Activated CD4-positive, alpha-beta memory T cell treated with anti-CD3 and anti-CD28 coated beads, Interleukin-2, amount 10 ng/mL, durations not matched to agents 7 days and 5 days (primary cell): ENCODE measurements at places on chromosomes 13 and 19. TPM values are rescaled to one million over a fixed set of nuclear protein-coding genes. Genes with fewer than 3 reads are reported as not detected.

ERICH4 gene
- total RNA-seq, result not detected

DNA sequence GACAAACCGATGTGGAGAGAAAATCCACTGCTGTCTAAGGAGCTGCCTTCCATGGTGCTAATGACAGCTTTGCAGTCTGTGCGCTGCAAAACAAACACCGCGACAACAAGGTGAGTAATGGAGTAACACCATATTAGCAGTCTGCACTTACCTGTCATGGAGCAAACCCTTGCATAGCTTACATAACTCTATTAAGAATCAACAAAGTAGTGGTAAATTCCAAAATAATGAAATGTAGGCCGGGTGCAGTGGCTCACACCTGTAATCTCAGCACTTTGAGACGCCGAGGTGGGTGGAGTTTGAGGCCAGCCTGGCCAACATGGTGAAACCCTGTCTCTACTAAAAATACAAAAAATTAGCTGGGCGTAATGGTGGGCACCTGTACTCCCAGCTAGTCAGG is 56.2 kb downstream of the PARP4 start:
- DNase-seq, result no peak

GRCh38 chr13:75764251-75764925 is 128.3 kb downstream of the LMO7 start:
- no peak for DNase-seq

GRCh38 chr13:40617801-40618356 is 48.6 kb downstream of the FOXO1 start:
- DNase-seq, result no peak

DNA sequence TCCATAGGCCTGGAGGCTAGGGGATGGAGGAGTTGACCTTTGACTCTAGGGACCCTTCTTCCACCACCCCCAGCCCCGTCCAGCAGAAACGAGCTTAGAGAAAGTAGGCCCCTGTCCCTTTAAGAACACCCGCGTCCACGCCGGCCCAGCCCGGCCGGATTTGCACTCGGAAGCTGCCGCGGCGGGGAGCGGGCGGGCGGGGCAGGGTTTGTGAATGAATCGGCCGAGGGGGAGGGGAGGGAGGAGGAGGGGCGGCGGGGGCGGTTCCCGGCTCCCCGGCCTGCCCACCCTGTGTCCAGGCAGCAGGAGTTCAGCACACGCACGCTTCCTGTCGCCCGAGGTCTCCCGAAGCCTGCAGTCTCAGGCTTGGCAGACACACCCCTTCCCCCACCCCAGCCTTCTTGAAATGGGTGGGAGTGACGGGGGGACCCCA is 1.5 kb downstream of the UNC13A start:
- DNase-seq, result no peak

GRCh38 chr19:30518965-30519606 is 146.9 kb downstream of the ZNF536 start:
- no peak for DNase-seq

DNA sequence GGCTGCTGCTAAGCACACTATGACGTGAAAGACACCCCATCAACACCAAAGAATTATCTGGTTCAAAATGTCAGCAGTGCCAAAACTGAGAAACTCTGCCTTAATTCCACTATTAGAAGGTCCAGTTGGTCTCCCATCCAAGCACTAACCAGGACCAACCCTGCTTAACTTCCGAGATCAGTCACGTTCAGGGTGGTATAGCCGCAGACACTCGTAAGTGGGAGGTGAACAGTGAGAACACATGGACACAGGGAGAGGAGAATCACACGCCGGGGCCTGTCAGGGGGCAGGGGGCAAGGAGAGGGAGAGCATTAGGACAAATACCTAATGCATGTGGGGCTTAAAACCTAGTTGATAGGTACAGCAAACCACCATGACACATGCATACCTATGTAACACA is 83.4 kb downstream of the C13orf42 start:
- no peak for DNase-seq
